ENCODE measurements at places on chromosomes 1 and 21. TPM values are rescaled to one million over a fixed set of nuclear protein-coding genes. Genes with fewer than 3 reads are reported as not detected.

ALX3 gene
- total RNA-seq: not detected

SLC19A2 gene
- total RNA-seq: 20.9 TPM

RPL11 gene
- total RNA-seq: 1,350 TPM

FMOD gene
- 59.0 TPM for total RNA-seq

YTHDF2 gene
- 115 TPM for total RNA-seq

MEX3A gene
- 1.2 TPM for total RNA-seq

PKLR gene
- not detected for total RNA-seq

FCAMR gene
- total RNA-seq: not detected

C2CD4D gene
- total RNA-seq: 1.4 TPM

OR2L2 gene
- 0.29 TPM for total RNA-seq

MAB21L3 gene
- total RNA-seq: 3.6 TPM

CHODL gene
- 1.1 TPM for total RNA-seq

EXO1 gene
- 0.83 TPM for total RNA-seq

FAM229A gene
- 5.5 TPM for total RNA-seq

CBR3 gene
- 1.8 TPM for total RNA-seq

SMPDL3B gene
- 0.83 TPM for total RNA-seq

CAMSAP2 gene
- total RNA-seq: 37.8 TPM

STMN1 gene
- 31.2 TPM for total RNA-seq

IL22RA1 gene
- 0.21 TPM for total RNA-seq

GPR89A gene
- total RNA-seq: 25.4 TPM

CASQ1 gene
- total RNA-seq: 10.5 TPM

FAM131C gene
- 0.60 TPM for total RNA-seq

PEAR1 gene
- 10.0 TPM for total RNA-seq

OR2T33 gene
- total RNA-seq: not detected

HES5 gene
- 0.57 TPM for total RNA-seq

SLAMF6 gene
- total RNA-seq: 3.0 TPM

S100B gene
- 3.0 TPM for total RNA-seq

CHI3L2 gene
- total RNA-seq: 4.6 TPM

RPE65 gene
- not detected for total RNA-seq

PAPPA2 gene
- 0.36 TPM for total RNA-seq

KRTAP19-3 gene
- not detected for total RNA-seq

AMY1A gene
- total RNA-seq: not detected

CD1E gene
- total RNA-seq: 0.52 TPM

DDAH1 gene
- total RNA-seq: 51.2 TPM

OR10J1 gene
- total RNA-seq: not detected

MAP3K21 gene
- 4.7 TPM for total RNA-seq

FCER1G gene
- 11.3 TPM for total RNA-seq

AKNAD1 gene
- not detected for total RNA-seq

GREM2 gene
- 1.6 TPM for total RNA-seq

RGS1 gene
- total RNA-seq: 50.0 TPM

NBPF10 gene
- total RNA-seq: 4.2 TPM

MTARC2 gene
- total RNA-seq: 18.8 TPM

HPDL gene
- total RNA-seq: 2.3 TPM

ZBTB8B gene
- total RNA-seq: 0.57 TPM

GUCA2B gene
- not detected for total RNA-seq

TNN gene
- not detected for total RNA-seq

All from ureter (tissue), 1 donor.